ENCODE measurements at places on chromosomes 11 and 22.

- DNase-seq = no peak
Observed at GRCh38 chr11:74492084-74492483, 1.4 kb downstream of the LIPT2 start.

DNA sequence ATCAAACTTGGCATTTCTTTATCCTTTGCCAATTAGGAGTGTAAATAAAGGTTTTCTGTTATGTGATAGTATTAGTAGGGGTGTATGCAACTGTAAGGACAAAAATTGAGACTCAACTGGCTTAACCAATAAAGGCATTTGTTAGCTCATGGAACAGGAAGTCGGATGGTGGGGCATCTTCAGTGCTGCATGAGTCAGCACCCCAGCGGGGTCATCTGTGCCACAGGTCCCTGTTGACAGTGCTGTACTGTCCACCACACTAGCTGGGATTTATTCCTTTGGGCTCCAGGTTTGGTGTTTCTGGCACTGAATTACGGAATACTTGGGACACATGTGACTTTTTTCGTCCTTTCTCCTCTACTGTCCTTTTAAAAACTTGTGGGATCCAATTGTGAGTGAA, 86.0 kb downstream of the PPP6R3 start:
- DNase-seq = no peak

- no peak for DNase-seq
Observed at GRCh38 chr11:116093481-116094270, 589.5 kb upstream of the CADM1 start.

DNA sequence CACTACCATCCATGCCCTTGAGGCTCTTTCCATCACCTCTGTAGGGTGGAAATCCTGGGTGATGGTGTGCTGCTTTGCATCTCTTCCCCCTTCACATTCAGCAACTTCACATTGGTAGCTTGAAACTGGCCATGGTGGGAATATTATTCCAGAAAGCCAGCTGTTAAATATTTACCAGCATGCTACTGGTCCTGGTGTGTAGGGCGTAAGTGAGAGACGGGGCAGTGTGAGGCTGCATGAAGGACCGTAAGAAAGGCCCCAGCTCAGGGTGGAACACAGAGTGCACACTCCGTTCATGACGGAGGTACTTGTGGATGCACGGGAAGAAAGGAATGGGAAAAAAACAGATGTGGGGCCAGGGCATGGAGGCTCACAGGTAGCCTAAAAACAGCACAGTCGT, 121.3 kb downstream of the PKNOX2 start:
- no peak for DNase-seq

DNA sequence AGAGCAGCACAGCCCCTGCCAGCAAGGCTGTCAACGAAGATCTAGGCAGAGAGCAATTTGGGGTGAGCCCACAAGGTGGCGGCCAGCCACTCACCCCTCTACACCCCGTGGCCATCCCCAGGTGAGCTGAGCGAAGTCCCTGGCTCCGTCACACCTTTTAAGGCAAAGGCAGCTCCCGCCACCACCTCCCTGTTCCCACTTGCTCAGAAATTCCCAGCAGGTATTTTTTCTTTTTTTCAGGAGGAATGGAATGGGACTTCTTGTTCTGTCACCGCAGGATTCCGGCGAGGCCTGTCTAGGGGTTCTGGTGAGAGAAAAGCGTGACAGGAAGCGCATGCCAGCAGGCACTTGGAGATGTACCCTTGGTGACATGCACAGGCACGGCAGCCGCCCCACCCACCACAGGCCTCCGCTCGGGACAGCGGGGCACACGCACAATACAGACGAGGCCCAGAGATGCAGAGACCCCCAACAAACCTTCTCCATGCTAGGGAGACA, 10.0 kb downstream of the RPL3 start:
- no peak for DNase-seq

DNA sequence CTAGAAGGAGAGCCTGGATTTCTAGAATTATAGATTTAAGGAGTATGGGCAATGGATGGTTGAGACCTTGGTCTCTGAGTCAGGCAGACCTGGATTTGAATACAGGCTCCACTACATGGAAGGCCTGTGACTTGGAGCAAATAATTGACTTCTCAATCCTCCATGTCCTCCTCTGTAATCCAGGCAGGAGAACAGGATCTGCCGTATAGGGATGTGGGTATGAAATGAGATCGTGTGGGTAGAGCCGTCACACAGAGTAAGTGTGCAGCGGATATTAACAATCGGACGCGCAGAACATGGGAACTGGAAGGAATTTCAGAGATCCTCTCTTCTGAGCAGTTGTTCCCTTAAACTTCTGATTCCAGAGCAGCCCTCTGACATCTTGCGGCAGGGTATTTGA, 11.5 kb upstream of the TMPRSS13 start:
- no peak for DNase-seq

- no peak for DNase-seq
Observed at GRCh38 chr11:83174008-83174407, 17.1 kb downstream of the PCF11 start.

- no peak for DNase-seq
Observed at GRCh38 chr11:78080818-78081495, 1.3 kb upstream of the NDUFC2 start.

GRCh38 chr11:70625582-70626518, 227.5 kb downstream of the CTTN start:
- DNase-seq = no peak

GRCh38 chr11:60834742-60835533, 7.0 kb upstream of the CCDC86 start:
- no peak for DNase-seq

DNA sequence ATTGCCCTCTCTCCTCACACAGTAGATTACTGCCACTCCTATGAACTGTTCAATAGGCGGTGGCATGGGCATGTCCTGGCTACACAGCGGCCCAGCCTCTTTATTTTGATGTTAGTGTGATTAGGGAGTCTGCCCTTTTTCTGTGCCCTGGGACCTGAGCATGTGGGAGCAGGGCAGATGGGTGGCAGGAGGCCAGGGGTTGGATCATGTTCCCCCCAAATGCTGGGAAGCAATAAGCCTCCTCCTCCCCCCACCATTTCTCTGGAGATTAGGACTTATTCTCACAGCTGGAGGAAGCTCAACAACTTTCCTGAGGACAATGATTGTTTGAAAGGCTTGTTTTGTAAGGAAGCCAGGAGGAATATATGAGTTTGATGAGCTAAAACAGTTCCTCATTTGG, 848 bp downstream of the HEPN1 start:
- DNase-seq = no peak

- DNase-seq = no peak
Observed at GRCh38 chr22:46806794-46807193, 44.3 kb downstream of the TBC1D22A start.

DNA sequence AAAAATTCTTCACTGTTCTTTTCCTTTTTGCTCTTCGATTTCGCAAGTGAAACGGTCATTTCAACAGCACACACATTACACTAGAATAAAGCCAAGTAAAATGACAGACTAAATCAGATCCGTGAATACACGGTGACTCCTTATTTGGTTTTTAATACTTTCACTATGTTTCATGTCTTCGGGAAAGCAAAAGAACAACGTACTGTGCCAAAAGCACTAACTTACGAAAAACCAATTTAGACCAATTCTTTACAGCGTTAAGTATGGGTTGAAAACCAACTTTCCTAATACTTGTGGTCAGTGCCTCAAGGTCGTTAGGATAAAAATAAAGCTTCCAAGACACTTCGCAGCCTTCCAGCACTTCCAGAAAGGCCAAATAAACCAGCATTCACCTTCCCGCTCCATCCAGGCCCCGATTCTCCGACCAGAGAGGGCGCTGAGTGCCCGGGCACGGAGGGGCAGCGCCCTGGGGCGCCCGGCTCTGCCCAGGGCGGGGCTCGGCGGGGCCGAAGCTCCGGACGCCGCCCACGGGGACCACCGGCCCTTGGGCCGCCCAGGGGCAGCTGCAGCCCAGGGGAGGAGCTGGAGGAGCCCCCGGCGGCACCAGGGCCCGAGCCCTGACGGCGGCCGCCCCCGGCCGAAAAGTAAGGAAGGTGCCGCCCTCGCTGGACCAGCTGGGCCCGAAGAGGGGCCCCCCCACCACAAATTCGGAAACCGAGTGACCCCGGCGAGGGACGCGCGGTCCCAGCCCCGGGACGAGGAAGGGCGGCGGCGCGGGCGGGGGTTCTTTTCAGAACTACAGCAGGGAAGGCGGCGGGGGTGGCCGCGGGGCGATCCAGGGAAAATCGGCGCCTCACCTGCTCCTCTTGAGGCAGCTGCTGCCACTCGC, 499 bp downstream of the ATL3 start:
- DNase-seq = peak; percentile 10

All from stimulated activated CD4-positive, alpha-beta T cell treated with anti-CD3 and anti-CD28 coated beads, TNF-alpha, amount 100 ng/mL, for 1 hour (primary cell).